ENCODE measurements at places on chromosomes 5 and 9. TPM values are rescaled to one million over a fixed set of nuclear protein-coding genes. Genes with fewer than 3 reads are reported as not detected.

The OR1J1 gene
- total RNA-seq, result not detected

The RAPGEF1 gene
- 16.5 TPM for total RNA-seq

The SOWAHA gene
- total RNA-seq, result not detected

The GADD45G gene
- 0.53 TPM for total RNA-seq

The DNAH5 gene
- 0.13 TPM for total RNA-seq

The PCDHGA11 gene
- total RNA-seq, result 11.0 TPM

The PCDHGC3 gene
- 83.4 TPM for total RNA-seq

The CNTNAP3B gene
- total RNA-seq, result 25.0 TPM

The RLN1 gene
- not detected for total RNA-seq

The TEK gene
- 3.4 TPM for total RNA-seq

The NUTM2G gene
- total RNA-seq, result not detected
